D341Med (cell line): ENCODE measurements at places on chromosomes 11 and 22.

DNA sequence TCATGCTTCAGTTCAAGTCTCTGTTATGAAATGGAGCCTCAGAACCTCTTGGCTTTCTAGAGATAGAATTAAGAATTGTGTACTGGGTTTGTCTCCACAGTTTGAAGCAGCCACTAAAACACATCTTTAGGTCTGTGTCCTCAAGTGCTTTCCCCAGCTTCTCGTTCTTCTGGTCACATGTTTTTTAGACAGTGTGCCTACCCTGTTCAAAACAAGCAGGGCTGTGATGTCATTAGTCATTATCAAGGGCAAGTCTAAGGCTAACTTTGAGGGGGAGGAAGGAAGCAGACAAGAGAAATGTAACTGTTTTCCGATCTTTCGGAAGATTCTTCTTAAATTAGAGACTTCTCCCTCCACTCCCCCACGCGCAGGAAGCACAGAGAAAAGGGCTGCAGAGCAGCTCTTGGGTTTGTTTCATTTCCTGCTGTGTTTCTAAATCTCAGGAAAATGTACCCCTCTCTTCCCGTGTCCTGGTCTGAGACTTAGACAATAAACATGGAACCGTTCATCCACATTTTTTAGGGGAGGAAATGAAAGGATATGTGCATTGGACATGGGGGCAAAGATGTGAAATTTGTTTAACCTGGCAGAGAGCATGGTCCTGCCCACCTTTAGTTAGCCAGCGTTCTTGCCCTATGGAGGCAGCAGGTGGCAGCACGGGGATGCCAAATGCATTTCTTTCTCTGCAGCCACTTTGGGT, 3.1 kb downstream of the AKIP1 start:
- peak; percentile 70 for DNase-seq

- no peak for DNase-seq
These were observed 436.0 kb downstream of the RAB38 start for GRCh38 chr11:87739261-87739660.

DNA sequence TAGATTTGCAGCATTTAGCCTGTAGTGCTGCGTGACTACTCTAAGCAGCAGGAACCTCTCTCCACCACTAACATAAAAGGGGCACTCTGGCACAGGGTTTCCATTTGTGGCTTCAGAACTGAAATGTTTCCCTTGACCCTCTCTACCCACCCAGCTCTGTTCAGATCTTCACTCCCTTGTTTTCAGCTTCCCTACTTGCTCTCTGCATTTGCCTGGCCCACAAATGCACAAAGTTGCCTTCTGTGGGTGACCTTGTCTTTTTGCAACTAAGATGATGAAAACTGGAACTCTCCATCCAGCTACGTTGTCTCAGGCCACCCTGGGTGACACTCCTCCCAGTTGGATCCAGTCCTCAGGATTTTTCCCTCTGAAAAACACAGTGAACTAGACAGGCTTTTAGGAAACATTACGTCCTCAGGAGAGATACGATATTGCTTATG, 19.8 kb upstream of the PSMA1 start:
- DNase-seq = no peak

DNA sequence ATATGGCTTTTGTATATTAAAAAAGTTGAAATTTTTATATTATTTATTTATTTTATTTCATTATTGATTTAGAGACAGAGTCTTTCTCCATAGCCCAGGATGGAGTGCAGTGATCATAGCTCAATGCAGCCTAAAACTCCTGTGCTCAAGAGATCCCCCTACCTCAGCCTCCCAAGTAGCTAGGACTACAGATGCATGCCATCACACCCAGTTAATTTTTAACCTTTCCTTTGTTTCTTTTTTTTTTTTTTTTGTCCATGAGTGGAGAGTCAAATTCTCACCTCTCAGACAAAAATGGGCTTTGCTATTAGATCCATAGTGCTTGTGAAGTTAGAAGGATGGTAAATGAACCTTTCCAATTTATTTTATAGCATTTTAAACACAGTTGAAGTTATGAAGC, 182.5 kb downstream of the SOX6 start:
- DNase-seq = no peak

DNA sequence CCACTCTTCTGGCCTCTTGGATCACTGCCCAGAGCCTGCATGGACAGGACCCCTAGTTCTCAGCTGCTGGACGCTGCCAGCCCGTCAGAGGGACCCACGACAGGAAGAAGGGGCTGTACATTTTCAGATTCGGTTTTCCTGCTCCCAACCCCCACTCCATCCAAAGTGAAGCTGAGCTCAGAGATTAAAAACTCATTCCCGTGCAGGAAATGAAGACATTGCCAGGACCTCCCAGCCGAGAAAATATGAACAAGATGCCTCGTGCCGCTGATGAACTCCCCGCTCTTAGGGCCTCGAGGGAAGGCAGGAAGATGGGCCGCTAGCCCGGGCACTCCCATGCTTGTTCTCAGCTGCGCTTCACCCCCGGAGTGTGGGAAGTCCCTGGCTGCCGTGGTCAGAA, 36.1 kb downstream of the RPUSD4 start:
- no peak for DNase-seq

DNA sequence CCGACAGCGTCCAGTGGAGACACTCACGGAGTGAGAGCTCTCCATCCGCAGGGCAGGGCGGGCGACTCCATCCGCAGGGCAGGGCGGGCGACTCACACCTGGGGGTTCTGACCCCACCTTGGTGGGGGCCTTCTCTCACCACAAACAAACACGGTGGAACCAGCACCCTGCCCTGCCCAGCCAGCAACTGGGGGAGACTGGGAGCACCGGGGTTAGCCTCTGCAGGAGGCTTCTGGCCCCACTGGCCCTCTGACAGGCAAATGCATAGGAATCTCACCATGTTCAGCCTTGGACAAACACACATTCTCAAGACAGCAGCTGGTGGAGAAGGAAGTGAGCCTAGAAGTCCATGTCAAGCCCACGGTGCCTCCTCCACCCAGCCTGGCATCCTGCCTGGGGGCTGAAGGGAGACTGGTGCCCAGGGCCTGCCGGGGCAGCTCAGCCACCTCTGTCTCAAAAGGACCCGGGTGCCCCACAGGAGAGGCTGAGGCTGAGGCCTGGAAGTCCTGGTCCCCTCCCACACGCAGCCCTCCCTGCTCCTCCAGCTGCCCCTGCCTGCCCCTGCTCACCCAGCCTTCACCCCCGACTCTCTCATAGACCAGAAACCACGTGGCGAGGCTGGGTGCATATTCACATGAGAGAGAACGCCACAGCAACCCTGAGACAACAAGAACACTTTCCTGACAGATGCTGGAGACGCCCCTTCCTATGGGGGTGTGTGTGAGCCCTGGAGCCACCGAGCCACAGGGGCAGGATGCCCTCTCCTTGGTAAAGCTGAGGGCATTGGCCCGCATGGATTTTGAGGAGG, 98.4 kb upstream of the B3GAT1 start:
- DNase-seq = no peak

- DNase-seq = no peak
These were observed 44.2 kb downstream of the NAV2 start for GRCh38 chr11:19756675-19757475.

GRCh38 chr11:122156940-122157382, 40.9 kb upstream of the BLID start:
- DNase-seq = no peak

- no peak for DNase-seq
These were observed 24.0 kb downstream of the SLCO2B1 start for GRCh38 chr11:75174781-75175370.

DNA sequence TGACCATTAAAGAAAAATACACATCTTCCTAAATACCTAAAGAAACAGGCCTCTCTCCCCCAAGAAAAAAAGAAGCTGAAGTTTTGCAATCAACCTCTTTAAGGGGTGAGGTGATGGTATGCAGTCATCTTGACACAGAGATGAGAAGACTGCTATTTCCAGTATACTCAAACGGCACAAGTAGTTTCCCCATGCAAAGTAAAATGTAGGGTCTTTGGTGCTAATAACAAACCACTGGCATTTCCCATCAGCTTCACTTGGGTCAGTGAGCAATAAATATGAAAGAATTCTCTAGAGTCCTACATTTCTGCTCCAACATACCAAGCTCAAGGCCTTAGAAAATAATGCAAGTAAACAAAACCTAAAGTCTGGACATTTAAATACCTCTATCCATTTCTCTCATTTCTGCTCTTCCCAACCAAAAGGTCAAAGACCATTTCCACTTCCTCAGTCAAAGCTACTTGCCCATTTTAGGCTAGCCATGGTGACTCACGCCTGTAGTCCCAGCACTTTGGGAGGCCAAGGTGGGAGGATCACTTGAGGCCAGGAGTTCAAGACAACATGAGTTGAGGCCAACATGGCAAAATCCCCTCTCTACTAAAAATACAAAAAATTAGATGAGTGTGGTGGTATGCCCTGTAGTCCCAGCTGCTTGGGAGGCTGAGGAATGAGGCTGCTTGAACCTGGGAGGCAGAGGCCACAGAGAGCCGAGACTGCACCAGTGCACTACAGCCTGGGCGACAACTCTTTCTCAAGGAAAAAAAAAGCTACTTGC, 39.5 kb upstream of the CHRNA10 start:
- no peak for DNase-seq

DNA sequence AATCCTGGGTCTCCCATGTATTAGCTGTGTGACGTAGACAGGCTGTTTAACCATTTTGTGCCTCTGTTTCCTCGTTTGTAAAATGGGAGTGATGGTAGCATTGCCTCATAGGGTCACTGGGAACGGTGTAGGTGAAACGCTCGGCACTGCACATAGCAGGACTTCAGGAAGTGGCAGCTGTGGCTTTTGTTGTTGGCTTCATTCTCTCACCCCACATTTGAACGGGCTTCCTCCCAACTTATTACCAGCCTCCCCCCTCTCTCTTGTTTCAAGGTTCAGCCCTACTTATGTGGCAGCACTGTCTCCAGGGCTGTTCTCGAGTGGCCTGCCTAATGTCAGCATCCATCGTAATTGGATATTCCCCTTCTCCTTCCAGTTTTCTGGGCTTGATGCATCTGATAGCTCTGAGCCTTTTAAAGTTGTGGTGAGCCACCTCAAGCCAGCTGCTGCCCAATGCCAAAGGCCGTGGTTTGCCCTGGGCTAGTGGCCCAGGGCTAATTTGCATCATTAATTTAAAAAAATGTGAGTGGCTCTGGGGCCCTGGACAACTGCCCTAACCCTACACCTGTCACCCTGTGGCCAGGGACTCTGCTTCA, 217.8 kb upstream of the TBCEL start:
- no peak for DNase-seq

GRCh38 chr11:64025205-64025604, 10.5 kb upstream of the FLRT1 start:
- no peak for DNase-seq

GRCh38 chr11:20541503-20541902, 57.9 kb upstream of the SLC6A5 start:
- no peak for DNase-seq

GRCh38 chr11:109155291-109155690, 266.7 kb upstream of the C11orf87 start:
- no peak for DNase-seq

- DNase-seq = no peak
These were observed 43.3 kb downstream of the PDGFD start for GRCh38 chr11:104120493-104121137.

GRCh38 chr11:8008212-8008611, 21.1 kb downstream of the EIF3F start:
- DNase-seq = no peak

- no peak for DNase-seq
These were observed 404.6 kb upstream of the CNTN5 start for GRCh38 chr11:98616098-98616655.

GRCh38 chr22:23402275-23403151, 177.6 kb downstream of the IGLL1 start:
- DNase-seq = peak; percentile 84
